ENCODE measurements at places on chromosomes 5 and 9. TPM values are rescaled to one million over a fixed set of nuclear protein-coding genes. Genes with fewer than 3 reads are reported as not detected.

Gene FGF1
- total RNA-seq: not detected

DNA sequence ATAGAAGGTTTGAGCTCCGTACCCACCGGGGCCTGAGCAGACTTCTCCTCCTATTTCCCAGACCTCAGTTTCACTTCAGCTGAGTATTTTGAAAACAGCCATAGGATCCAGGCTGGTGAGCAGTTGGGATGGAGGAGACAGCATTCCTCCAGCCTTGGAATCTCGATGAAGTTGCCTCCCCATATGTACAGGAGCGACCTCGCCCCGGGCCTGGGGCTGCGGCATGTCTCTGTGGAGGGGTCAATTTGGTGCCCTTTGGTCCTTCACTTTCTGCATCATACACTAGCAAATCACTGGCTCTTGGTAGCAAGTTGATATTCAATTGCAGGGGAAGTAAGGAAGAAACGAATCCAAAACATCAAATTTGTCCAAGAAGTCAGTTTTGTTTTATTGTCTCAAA is 402.0 kb upstream of the IRX4 start:
- DNase-seq: no peak

Gene DNAH5
- total RNA-seq: not detected

Gene EXOC3
- 52.4 TPM for total RNA-seq

- DNase-seq: no peak
Measured at GRCh38 chr5:132464156-132464939, 26.2 kb downstream of the IRF1 start.

GRCh38 chr5:154285661-154286408 is 95.3 kb downstream of the GALNT10 start:
- no peak for DNase-seq

DNA sequence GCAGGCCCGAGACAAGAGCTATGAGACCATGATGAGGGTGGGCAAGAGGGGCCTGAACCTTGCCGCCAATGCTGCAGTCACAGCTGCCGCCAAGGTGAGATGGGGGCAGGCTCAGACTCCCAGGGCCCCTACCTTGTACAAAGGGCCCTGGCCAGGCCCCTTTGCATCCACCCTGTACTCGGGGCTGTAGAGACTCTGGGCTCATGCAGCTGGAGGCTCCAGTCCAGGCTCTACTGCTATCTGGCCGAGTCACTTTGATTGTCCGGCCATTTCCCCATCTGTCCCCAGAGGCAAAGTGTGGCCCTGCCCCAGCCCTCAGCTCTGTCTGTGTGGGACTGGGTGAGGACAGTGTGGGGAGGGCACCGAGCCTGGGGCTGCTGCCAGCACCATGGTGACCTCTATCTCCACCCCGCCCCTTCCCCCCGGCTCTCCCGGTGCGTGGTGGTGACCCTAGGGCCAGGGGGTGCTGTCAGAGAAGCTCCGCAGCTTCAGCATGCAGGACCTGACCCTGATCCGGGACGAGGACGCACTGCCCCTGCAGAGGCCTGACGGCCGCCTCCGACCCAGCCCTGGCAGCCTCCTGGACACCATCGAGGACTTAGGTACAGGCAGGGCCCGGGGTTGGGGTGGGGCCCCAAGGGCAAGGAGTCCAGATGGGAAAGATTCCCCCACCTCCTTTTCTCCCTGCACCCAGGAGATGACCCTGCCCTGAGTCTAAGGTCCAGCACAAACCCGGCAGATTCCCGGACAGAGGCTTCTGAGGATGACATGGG is 6.1 kb downstream of the REEP2 start:
- no peak for DNase-seq

DNA sequence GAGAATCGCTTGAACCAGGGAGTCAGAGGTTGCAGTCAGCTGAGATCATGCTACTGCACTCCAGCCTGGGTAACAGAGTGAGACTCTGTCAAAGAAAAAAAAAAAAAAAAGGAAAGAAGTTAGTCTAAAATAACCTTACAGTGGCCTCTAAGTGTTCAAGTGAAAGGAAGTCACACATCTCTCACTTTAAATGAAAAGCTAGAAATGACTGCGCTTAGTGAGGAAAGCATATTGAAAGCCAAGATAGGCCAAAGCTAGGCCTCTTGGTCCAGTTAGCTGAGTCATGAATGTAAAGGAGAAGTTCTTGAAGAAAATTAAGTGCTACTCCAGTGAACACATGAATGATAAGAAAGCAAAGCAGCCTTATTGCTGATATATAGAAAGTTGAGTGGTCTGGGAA is 38.1 kb downstream of the ITGA1 start:
- DNase-seq: no peak

- DNase-seq: no peak
Measured at GRCh38 chr9:72173080-72173479, 23.8 kb downstream of the GDA start.

Gene SLC45A2
- not detected for total RNA-seq

Gene F12
- 9.2 TPM for total RNA-seq

GRCh38 chr5:125700380-125700861 is 722.8 kb upstream of the GRAMD2B start:
- no peak for DNase-seq

Gene GDF9
- total RNA-seq: 0.29 TPM

- no peak for DNase-seq
Measured at GRCh38 chr5:135986401-135986800, 31.6 kb upstream of the LECT2 start.

GRCh38 chr9:126860757-126861466 is 473 bp downstream of the ZBTB34 start:
- DNase-seq: peak; percentile 52

Gene PCA3
- total RNA-seq: not detected

Gene GRXCR2
- not detected for total RNA-seq

DNA sequence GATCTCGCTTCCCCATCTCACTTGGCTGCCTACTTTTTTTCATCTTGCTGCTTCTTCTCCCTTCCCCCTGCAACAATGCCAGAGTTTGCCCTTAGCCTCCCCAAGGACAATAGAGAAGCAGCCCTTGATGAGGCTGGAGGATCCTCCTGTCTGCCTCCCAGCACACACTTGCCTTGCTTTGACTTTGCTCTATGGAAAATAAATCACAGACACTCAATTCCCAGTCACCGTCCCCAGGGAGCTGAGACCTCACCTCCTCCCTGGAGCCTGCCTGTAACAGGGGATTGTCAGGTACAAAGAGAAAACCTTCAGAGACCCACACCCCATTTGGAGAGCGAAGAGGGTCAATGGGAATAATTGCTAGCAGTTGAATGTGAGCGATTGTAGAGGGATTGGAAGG is 242.1 kb upstream of the ZNF462 start:
- no peak for DNase-seq

DNA sequence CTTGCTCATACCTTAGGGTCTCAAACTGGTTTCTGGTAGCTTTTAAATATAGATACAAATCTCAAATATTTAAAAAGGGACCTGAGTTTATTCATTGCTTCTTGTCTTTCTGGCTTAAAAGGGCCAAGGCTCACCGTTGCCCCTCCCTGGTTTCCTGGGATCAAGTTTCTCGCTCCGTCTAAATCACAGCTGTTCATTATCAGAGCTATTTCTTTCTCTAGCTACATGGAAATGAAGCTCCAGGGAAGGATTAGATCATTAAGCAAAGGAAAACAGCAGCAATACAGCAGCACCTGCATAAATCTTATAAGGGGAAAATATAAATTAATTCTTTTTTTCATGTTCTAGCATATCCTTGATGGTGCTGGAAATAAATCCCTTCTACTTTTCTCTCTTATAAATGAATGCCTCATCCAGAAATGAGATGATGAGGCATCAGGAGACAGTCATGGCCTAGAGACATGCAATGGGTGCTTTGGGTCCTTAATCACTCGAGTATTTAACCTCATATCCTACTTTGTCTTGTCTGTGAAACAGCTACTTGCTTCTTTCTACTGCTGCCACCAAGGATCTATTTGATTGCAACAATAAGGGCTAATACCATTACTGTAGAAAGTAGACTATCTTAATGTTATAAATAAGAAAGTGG is 320.1 kb downstream of the TRPM3 start:
- DNase-seq: no peak

DNA sequence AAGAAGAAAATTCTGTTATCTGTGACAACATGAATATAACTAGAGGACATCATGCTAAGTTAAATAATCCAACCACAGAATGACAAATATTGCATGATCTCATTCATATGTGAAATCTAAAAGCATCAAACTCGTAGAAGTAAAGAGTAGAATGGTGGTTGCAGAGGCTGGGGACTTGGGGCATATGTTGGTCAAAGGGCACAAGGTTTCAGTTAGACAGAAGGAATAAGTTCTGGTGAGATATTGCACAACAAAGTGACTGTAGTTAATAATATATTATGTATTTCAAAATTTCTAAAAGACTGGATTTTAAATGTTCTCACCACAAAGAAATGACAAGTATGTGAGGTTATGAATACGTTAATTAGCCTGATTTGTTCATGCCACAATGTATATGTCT is 24.8 kb downstream of the GRIA1 start:
- DNase-seq: no peak

- DNase-seq: no peak
Measured at GRCh38 chr9:117777823-117778222, 73.6 kb downstream of the TLR4 start.

Gene CDC25C
- total RNA-seq: 5.3 TPM

DNA sequence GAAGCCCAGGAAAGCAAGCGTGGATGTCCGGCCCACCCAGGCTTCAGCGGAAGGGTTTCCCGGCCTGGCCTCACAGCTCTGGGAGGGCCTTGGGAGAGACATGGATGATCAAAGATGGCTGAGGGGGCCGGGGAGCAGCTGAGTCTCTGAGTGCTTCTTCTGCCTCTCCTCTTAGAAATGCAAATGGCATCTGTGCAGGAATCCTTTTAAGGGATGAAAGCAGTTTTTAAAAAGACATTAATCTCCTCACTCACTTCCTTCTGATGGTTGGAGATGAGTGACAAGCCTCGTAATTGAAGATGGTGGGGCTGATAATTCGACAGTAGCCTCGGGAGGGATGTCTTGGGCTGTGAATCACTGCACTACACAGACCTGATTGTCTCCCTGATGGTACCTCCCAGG is 24.3 kb upstream of the PITX1 start:
- DNase-seq: no peak
